Spleen (tissue), 13 donors: ENCODE measurements at places on chromosomes 13 and 19. TPM values are rescaled to one million over a fixed set of nuclear protein-coding genes. Genes with fewer than 3 reads are reported as not detected.

- no peak for DNase-seq
These were observed 189.6 kb downstream of the ABCC4 start for GRCh38 chr13:95111608-95112007.

FFAR3 gene
- total RNA-seq = not detected

- DNase-seq = no peak
These were observed 1.2 kb downstream of the KPNA3 start for GRCh38 chr13:49791315-49791710.

ADGRE2 gene
- 100 TPM for total RNA-seq
